ENCODE measurements at places on chromosomes 3 and 15.

DNA sequence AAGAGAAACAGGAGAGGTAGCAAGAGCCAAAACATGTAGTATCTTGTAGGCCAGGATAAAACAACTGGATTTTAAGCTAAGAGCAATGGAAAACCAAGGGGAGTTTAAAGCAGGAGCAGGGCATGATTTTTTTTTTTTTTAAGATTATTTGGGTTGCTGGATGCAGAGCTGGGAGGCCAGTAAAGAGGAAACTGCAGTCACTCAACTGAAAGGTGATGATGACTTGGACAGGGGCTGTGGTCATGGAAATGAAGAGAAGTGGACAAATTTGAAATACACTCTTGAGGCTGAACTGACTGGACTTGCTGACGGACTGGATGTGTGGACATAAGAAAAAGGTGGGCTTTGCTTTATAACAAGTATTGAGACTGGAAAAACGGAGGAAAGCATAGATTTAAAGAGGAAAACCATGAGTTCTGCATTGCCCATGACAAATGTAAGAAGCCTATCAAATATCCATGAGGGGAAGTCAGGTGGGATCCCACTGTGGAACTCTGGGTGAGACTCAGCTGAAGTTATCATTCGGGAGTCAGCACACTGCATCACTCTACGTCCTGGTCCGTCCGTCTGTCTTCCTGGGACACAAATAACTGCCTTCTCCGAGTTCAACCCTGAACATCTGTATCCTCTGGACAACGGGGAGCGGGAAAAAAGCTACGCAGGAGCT lies 688 bp downstream of the XPC start:
- peak overlapping the region; percentile 94 for H3K4me3 ChIP-seq
- H3K27ac ChIP-seq: no peak overlapping the region
- H3K27me3 ChIP-seq: no peaks in the 10 kb centered on the region
- no peaks in the 10 kb centered on the region for H3K36me3 ChIP-seq

DNA sequence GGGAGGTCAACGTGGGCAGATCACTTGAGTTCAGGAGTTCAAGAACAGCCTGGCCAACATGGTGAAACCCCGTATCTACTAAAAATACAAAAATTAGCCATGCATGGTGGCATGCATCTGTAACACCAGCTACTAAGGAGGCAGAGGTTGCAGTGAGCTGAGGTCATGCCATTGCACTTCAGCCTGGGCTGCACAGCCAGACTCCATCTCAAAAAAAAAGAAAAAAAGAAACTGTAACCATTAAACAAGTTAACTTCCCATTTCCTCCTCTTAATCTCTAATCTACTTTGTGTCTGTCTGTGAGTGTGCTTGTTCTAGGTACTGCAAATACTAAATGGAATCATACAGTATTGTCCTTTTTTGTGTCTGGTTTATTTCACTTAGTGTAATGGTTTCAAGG lies 2.7 kb downstream of the RBM6 start:
- no peak overlapping the region for H3K27ac ChIP-seq
- H3K4me1 ChIP-seq: peaks cover 5% of the 10 kb centered on the region
- no peak for DNase-seq
- no peaks in the 10 kb centered on the region for H3K27me3 ChIP-seq
- no peaks in the 10 kb centered on the region for H3K36me3 ChIP-seq

- no peaks in the 10 kb centered on the region for H3K4me1 ChIP-seq
- H3K4me3 ChIP-seq: no peak overlapping the region
- no peak for DNase-seq
- H3K36me3 ChIP-seq: no peaks in the 10 kb centered on the region
Observed at GRCh38 chr3:166283840-166284239, 446.6 kb upstream of the BCHE start.

DNA sequence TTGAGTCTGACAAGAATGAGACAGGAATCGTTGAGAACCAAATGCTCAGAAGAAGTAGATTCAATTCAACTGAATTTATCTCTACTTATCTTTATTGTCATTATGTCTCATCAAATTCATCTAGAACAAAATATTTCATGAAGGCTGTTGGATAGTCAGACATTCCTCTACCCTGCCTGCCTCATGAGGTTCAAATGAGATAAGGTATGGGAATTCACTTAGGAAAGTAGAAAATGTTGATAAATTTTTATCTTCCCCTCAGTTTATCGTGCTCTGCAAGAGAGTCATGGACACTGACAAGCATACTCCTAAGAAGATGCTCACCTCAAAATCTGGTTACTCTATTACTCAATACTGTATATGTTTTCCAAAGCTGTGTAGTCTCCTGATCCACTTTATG lies 149.7 kb upstream of the CDIN1 start:
- no peak overlapping the region for H3K27ac ChIP-seq
- H3K4me3 ChIP-seq: no peak overlapping the region
- DNase-seq: no peak
- no peaks in the 10 kb centered on the region for H3K27me3 ChIP-seq
- no peaks in the 10 kb centered on the region for H3K36me3 ChIP-seq

- H3K27ac ChIP-seq: no peak overlapping the region
- H3K4me1 ChIP-seq: peaks cover 9% of the 10 kb centered on the region
- H3K27me3 ChIP-seq: no peaks in the 10 kb centered on the region
- DNase-seq: no peak
- H3K36me3 ChIP-seq: no peaks in the 10 kb centered on the region
- no peak overlapping the region for H3K4me3 ChIP-seq
Observed at GRCh38 chr15:98547275-98547674, 101.1 kb upstream of the IGF1R start.

- no peak for DNase-seq
- no peak overlapping the region for H3K27ac ChIP-seq
- no peaks in the 10 kb centered on the region for H3K27me3 ChIP-seq
- no peaks in the 10 kb centered on the region for H3K36me3 ChIP-seq
Observed at GRCh38 chr15:38539008-38539343, 25.6 kb downstream of the RASGRP1 start.

GRCh38 chr3:126151562-126152302 lies 28.7 kb downstream of the ALDH1L1 start:
- no peaks in the 10 kb centered on the region for H3K36me3 ChIP-seq

DNA sequence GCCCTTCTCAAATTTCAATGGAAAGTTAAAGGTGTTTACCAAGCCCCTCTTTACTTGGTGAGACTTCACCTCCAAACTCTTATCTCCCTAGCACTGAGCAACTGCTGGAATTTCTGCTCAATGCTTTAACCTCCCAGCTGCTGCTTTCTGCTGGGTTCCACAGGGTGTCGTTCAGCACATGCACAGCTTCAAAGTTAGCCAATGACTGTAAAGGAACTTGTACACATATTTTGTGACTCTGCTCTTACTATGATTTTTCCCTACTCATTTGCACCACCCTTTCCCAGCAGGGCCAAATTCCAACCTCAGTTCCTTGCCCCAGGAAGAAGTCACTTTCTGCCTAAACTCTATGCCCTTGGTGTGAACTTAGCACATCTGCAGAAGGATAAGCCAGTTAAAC lies 89.7 kb downstream of the ULK4 start:
- DNase-seq: no peak
- peaks cover 3% of the 10 kb centered on the region for H3K4me1 ChIP-seq
- H3K27ac ChIP-seq: no peak overlapping the region
- no peaks in the 10 kb centered on the region for H3K27me3 ChIP-seq
- no peak overlapping the region for H3K4me3 ChIP-seq
- H3K36me3 ChIP-seq: no peaks in the 10 kb centered on the region

GRCh38 chr3:139230391-139230790 lies 113.4 kb upstream of the MRPS22 start:
- H3K4me3 ChIP-seq: no peak overlapping the region
- no peak overlapping the region for H3K27ac ChIP-seq
- DNase-seq: no peak
- no peaks in the 10 kb centered on the region for H3K36me3 ChIP-seq

DNA sequence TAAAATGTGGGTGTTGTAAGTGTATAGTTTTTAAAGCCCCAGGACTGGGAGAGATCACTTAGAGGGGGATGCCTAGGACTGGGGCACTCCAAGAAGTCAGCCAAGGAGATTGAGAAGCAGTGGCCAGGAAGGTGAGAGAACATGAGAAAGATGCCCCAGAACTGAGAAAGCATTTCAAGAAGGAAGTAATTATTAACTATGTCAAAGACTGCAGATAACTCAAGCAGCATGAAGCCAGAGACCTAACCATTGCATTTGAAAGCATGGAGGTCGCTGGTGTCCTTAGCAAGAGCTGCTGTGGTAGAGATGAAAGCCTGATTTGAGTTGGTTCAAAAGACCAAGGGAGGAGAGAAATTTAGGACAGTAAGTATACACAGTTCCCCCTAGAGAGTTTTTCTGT lies 30.6 kb upstream of the SLC2A2 start:
- no peak for DNase-seq
- H3K27me3 ChIP-seq: no peaks in the 10 kb centered on the region
- no peak overlapping the region for H3K27ac ChIP-seq
- H3K36me3 ChIP-seq: no peaks in the 10 kb centered on the region

DNA sequence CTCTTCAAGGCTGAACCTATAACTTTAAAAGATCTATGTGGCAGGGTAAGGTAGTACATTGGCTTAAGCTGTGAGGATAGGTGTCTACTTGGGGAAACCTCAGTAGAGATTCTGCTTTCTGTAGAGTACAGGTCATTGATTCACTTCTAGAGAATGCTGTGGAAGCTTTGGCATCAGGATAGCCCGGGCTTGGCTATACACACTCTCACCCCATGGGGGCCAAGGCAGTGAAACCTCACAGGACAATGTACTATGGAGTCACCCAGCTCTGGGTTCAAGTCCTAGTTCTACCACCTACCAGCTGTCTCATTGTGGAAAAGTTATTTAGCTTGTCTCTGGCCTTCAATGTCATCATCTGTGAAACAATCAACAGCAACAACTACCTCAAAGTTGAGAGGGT lies 9.0 kb downstream of the MTFMT start:
- no peaks in the 10 kb centered on the region for H3K27me3 ChIP-seq
- peak; percentile 25 for DNase-seq
- no peaks in the 10 kb centered on the region for H3K4me1 ChIP-seq

DNA sequence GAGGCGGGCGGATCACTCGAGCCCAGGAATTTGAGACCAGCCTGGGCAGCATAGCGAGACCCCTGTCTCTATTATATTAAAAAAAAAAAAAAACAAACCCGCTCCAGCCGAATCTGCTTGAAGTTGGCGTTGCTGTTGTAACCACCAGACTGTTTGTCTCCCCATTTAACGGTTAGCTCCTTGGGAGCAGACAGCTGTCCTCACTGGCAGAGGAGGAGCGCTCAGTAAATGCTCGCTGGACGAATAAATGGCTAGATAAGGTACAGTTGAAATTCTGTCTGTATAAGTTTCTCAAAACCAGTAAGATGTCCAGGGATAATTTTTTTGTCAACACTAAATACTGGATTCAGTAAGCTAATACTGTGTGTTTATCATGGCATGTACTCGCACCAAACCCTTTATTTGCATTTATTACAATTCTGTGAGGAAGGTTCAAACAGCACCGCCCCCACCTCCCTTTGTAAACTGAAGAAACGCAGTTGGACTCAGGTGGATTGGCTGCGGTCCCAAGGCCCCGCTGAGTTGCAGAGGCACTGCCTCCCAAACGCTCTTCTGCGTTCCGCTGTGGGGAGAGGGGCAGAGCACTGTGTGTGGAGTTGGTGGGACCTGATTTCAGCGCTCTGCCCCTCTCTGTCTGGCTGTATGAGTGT lies 1.1 kb downstream of the RCCD1 start:
- no peak overlapping the region for H3K27ac ChIP-seq
- H3K4me1 ChIP-seq: peaks cover 3% of the 10 kb centered on the region
- DNase-seq: no peak
- H3K36me3 ChIP-seq: peaks cover 4% of the 10 kb centered on the region

GRCh38 chr3:149235599-149236424 lies 14.2 kb upstream of the CP start:
- no peaks in the 10 kb centered on the region for H3K4me1 ChIP-seq
- no peak overlapping the region for H3K4me3 ChIP-seq
- no peaks in the 10 kb centered on the region for H3K27me3 ChIP-seq
- DNase-seq: no peak

- DNase-seq: no peak
- H3K27ac ChIP-seq: no peak overlapping the region
- H3K36me3 ChIP-seq: no peaks in the 10 kb centered on the region
- H3K4me1 ChIP-seq: no peaks in the 10 kb centered on the region
- no peak overlapping the region for H3K4me3 ChIP-seq
- no peaks in the 10 kb centered on the region for H3K27me3 ChIP-seq
Observed at GRCh38 chr3:43817825-43818224, 127.1 kb downstream of the ABHD5 start.

- no peak overlapping the region for H3K27ac ChIP-seq
- H3K36me3 ChIP-seq: no peaks in the 10 kb centered on the region
- peak; percentile 47 for DNase-seq
- H3K4me3 ChIP-seq: no peak overlapping the region
- H3K27me3 ChIP-seq: no peaks in the 10 kb centered on the region
Observed at GRCh38 chr3:21377071-21377769, 373.8 kb downstream of the ZNF385D start.

DNA sequence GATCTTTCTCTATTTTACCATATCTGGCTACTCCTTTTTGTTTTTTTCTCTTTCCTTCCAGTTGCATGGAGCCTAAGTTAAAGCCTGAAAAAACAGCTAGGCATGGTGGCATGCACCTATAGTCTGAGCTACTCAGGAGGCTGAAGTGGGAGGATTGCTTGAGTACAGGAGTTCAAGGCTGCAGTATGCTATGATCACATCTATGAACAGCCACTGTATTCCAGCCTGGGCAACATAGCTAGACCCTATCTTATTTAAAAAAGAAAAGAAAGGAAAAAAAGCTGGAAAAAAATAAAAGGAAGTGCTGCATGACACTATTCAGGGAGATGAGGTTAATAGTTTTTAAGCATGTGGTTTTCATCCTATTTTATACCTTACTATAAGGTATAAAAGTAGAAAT lies 4.0 kb upstream of the SKIL start:
- no peaks in the 10 kb centered on the region for H3K36me3 ChIP-seq
- H3K4me3 ChIP-seq: no peak overlapping the region
- no peak overlapping the region for H3K27ac ChIP-seq
- no peak for DNase-seq

GRCh38 chr15:74129586-74130154 lies 716 bp upstream of the ISLR2 start:
- DNase-seq: peak; percentile 64
- H3K27ac ChIP-seq: no peak overlapping the region
- peaks cover 9% of the 10 kb centered on the region for H3K4me1 ChIP-seq
- H3K36me3 ChIP-seq: no peaks in the 10 kb centered on the region
- H3K27me3 ChIP-seq: peaks cover 55% of the 10 kb centered on the region

GRCh38 chr15:41480396-41481140 lies 13.1 kb upstream of the ITPKA start:
- H3K27ac ChIP-seq: no peak overlapping the region
- H3K4me1 ChIP-seq: no peaks in the 10 kb centered on the region
- peaks cover 19% of the 10 kb centered on the region for H3K36me3 ChIP-seq
- H3K4me3 ChIP-seq: no peak overlapping the region

GRCh38 chr3:171358881-171359198 lies 101.4 kb downstream of the TNIK start:
- H3K27me3 ChIP-seq: no peaks in the 10 kb centered on the region
- peaks cover 5% of the 10 kb centered on the region for H3K4me1 ChIP-seq
- H3K4me3 ChIP-seq: no peak overlapping the region
- no peak for DNase-seq

DNA sequence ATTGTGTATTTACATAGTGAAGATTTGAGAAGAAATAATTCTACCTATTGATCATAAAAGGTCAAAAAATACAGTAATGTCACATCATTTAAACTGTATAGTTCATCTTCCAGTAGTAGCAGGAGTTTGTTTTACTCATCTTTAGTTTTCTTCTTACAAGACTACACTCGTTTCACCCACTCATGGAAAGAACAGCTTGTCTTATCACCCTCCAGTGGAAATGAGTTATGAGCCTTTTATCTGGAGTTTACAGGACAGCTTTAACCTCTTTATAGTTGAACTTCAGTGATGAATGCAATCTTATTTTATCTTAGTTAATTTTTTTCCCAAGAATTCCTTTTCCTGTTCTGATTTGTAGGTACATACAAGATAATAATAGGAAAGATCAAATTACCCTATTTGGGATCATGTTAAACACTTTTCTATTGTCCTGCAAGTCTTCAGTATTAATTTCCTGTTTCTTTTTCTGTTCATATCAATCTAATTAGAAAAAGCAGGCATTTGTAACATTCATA lies 36.8 kb downstream of the RBMS3 start:
- H3K36me3 ChIP-seq: no peaks in the 10 kb centered on the region
- H3K27me3 ChIP-seq: no peaks in the 10 kb centered on the region
- no peak overlapping the region for H3K4me3 ChIP-seq
- no peak overlapping the region for H3K27ac ChIP-seq
